Effector memory CD8-positive, alpha-beta T cell (primary cell): ENCODE measurements at places on chromosomes 4 and X.

- no peak for DNase-seq
Observed at GRCh38 chrX:4243759-4244158, 530.3 kb upstream of the PRKX start.

DNA sequence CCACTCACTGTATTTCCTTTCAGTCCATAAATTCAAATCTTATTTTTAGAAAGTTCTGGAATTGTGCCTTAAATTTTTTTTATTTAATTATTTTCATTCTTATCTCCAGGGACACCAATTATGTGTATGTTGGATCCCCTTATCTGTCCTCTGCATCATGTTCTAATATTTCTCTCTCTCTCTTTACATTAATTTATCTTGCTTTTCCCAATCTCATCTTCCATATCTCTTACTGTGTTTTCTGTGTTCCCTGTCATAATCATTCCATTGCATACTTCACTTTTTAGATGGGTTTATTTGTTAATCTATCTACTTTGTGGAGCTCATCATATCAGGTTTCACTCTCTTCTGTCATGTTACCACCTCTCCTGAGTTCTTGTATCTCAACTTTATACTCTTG, 37.4 kb downstream of the PPP2R2C start:
- no peak for DNase-seq

- no peak for DNase-seq
Observed at GRCh38 chr4:139789096-139789654, 123.6 kb downstream of the MGST2 start.

DNA sequence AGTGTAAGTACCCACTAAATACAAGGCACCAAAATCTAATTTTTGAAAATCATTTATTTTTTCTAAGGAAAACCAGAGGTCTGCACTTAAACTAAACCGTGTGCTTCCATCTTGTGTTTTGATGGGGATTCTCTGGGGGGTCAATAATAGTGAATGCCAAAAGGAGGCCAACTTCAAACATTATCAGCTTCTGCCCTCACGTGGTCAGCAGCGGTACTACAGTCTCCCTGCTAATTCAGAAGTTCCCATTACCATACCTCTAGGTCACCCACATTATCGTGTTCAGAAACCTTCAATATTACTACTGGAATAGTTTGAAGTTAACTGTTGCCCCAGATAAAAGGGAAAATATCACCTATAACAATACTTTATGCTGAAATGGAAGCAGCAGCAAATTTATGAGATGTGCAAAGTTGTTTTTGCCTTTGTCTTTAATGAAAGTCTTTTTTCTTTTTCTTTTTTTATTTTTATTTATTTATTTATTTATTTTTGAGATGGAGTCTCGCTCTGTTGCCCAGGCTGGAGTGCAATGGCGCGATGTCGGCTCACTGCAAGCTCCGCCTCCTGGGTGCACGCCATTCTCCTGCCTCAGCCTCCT, 17.3 kb downstream of the CTPS2 start:
- peak; percentile 42 for DNase-seq

DNA sequence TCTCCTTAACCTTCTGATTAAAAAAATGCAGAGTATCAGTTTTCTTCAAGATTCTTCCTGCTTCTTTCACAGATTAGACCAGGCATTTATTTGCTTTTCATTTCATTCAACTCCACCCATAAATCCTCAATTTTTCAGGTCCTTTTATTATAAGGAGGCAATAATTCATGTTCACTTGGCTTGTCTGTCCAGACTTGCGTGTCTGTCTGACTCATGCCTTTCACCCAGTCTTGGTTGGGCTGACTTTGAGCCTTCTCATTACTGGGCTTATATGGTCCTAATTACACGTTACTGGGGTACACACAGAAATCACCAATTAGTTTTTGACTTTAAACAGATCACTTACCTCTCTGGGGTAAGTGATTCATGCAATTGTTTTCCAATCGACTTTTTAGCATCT, 48.8 kb upstream of the GALNT7 start:
- DNase-seq, result no peak
